ENCODE measurements at places on chromosomes 4 and X.
A peak's percentile ranks its signal among the peaks of the same experiment; 100 is the strongest.

- no peak for DNase-seq
These were observed 44.8 kb upstream of the RPS6KA3 start for GRCh38 chrX:20311505-20311904.

- no peak for DNase-seq
These were observed 43.1 kb upstream of the LSM6 start for GRCh38 chr4:146132445-146132844.

DNA sequence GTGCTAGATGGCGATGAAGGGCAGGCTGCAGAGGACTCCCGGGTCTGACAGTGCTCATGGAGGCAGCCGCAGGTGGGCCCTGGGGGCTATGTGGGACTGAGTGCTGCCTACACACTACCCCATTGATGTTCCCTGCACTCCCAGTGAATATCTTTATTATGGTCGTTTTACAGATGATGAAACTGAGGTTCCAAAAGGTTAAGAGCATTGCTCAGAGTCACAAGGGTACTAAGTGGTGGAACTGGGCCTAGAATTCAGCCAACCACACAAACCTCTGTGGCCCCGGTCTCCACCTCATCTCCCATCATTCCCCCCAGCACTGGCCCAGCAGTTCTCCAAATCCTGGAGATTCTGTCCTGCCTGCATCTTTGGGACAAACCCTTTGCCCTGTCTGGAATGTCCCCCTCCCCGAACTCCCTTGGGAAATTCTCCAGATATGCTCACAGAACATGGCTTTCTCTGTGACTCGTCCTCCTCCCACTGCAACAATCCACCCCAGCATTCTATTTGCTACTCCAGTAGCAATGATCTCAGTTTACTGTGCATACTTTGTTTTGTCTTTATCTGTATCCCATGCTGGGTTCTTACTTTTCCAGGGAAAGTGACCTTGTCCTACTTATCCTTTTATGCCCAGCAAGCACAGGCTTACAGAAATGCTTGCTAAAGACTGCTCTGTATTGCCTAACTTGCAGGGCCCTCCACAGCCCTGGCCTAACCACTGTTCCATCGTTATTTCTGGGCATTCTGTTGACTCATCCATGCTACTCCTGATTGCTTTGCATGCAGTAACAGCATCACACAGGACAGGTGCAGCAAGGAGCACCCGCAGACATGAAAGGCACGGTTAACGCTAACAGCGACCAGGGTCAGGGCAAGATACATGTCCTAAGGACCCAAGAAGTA, 14.0 kb downstream of the PNMA6F start:
- DNase-seq, result no peak

DNA sequence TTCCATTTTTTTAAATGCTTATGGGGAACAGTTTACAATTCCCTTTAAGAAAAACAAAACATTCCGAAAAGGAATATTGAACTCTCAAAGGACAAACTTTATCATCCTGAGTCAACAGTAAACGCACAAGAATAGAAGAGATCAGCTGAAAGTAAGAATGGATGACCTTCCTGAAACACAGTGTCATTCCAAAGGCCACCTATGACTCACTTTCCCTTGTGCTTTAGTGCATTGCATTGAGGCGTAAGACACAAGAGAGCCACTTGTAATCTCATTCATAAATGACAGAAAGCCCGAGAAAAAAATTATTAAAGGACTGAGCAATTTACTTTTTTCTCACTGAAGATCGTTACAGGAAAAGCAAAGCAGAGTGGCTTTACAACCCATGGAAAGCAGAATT, 1062.4 kb upstream of the DIAPH2 start:
- no peak for DNase-seq

GRCh38 chrX:10628906-10629305, 8.5 kb upstream of the MID1 start:
- DNase-seq, result no peak

DNA sequence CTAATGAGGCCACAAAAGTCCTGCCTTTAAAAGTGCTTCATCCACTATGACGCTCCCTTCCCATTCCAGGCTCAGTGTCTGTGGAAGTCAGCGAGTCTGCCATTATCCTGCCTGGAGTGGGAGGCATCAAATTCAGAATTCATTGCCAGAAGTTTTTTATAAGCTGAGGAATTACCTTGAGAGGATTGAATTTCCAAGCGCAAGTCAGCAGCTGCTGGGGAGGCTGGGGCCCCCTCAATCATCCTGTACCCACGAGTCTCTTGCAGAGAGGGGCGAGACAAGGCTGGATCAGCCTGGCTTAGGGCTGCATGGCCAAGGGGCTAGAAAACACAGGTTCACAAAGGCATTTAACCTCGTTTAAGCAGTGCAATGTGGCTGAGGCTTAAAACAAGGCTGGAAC, 170.5 kb upstream of the NOCT start:
- no peak for DNase-seq

GRCh38 chr4:29852537-29852936, 867.6 kb upstream of the PCDH7 start:
- DNase-seq, result no peak

DNA sequence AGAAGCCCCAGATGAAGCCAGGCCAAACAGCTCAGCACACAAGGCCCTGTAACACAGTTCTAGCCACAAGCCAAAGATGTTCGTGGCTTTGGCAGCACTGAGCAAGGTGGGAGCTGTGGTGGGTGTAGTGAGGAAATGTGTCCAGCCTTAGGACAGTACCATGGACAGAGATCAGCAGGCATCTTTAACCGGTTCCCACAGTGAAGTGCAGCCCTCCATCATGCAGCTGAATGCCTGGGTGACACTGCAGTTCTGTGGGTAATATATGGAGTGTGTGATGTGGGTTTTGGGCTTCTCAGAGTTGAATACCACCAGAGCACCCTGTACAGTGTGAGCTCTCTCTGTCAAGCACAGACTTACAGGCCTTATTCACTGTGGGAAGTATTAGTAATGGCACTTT, 6.0 kb upstream of the NEXMIF start:
- DNase-seq, result no peak

DNA sequence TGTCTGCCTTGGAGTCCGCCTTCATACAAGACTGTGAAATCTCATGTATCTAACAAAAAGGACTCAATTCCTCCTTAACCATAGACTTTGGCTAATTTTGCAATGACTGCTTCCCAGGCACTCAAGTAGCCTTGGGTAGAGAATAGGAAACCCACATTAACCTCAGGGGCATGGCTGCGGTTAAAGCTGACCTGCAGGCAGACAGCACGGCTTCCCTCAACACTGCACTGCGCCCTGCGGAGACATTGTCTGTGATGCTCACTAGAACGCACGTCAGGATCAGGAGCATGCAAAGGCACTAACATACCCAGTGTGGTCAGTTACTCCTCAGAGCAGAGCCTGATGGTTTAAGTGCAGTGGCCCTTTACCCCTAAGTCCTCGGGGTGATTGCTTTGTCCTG, 10.3 kb upstream of the GPR143 start:
- DNase-seq, result no peak

GRCh38 chrX:123570011-123570590, 162.8 kb downstream of the THOC2 start:
- no peak for DNase-seq

GRCh38 chr4:113159942-113160545, 110.6 kb downstream of the ANK2 start:
- no peak for DNase-seq

- no peak for DNase-seq
These were observed 238.9 kb downstream of the MAML3 start for GRCh38 chr4:139915037-139915436.

DNA sequence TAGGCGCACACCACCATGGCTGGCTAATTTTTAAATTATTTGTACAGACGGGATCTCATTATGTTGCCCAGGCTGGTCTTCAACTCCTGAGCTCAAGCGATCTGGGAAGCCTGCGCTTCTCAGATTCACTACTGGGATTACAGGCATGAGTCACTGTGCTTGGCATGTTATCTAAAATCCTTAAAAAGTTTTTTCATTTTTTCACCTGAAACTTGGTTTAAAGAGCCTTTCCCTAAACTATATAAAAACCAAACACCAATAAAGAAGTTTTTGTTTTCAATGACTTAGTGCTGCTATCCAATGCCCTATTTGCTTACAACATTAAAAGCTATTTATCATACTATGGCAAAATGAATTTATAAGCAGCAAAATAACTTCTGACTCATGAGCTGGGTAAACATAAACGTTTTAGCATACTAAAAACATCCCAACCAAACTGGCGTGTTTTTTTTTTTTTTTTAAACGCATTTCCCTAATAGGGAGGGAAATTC, 127.8 kb downstream of the UBE2K start:
- no peak for DNase-seq

DNA sequence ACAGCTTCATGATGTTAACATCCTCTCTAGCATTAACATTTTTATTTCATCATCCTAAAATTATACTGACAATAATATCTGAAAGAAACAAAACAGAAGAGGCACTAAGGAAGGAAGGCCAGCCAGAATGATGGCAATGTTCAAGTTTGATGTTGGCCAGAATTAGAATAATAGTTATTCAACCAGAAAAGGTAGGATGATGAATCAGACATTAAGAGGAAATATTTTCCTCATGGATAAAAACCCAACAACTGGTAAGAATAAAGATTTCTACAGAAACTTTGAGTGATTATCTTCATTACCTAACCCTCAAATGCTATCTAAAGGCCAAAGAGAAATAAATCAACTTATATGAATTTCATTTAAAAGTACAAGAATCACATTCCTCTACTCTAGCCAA, 105.2 kb downstream of the PDE5A start:
- DNase-seq, result no peak

GRCh38 chrX:86047174-86047935, at the start of gene CHM:
Gene CHM, minus strand, starts transcription at chrX:86047558. Its CDS starts 26 bp downstream, at chrX:86047532.
- DNase-seq, result no peak

- DNase-seq, result no peak
These were observed 156.0 kb upstream of the BCOR start for GRCh38 chrX:40253771-40254170.

DNA sequence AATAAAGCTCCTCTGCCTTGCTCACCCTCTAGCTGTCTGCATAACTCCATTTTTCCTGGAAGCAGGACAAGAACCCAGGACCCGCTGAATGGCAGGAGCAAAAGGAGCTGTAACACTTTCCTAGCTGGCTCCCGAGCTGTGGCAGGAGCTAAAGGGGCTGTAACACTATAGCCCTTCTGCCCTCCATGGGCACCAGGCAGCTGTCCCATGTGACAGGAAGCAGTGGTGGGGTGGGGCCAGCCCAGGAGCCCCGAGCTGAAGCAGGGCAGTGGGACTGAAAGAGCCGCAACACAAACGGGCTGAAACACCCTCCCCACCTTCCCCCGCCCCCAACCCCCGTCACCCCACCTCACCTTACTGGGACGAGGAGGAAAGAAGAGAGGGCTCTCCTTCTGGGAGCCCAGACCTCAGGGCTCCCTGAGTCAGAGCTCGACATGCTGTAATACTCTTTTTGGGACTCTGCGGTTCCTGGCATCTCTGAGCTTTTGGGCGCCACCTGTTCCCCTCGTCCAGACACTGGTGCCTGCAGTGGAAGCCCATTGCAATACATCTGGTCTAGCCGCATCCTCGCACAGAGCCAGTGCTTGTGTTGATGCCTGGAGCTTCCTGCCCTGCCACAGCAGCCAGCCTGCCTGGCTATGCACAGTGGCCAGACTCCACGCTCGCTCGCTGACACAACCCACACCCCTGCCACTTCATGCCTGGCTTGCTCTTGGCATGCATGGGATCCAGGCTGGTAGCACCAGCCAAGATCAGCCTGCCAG, 39.4 kb downstream of the PPM1K start:
- DNase-seq, result no peak

- DNase-seq, result no peak
These were observed 583.9 kb downstream of the KCTD8 start for GRCh38 chr4:43864616-43865146.

DNA sequence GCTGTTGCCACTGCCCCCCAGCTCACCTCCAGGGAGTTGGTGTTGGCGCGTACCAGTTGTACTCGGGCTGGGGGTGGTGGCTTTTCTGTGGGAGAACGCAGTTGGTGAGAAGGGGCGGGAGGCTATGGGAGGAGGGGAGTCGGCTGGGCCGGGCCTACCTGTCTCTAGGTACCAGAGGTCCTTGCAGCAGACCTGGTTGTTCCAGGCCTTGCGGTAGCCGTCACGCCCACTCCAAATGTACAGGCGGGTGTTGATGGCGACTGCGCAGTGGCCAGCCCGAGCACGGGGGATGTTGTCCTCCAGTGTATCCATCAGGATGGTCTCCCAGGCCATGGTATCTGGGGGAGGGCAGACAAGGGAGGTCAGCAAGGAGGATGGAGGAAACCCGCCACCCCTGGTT, 11.5 kb downstream of the HCFC1 start:
- DNase-seq, result no peak

GRCh38 chr4:62235911-62236310, 1035.8 kb downstream of the ADGRL3 start:
- no peak for DNase-seq

DNA sequence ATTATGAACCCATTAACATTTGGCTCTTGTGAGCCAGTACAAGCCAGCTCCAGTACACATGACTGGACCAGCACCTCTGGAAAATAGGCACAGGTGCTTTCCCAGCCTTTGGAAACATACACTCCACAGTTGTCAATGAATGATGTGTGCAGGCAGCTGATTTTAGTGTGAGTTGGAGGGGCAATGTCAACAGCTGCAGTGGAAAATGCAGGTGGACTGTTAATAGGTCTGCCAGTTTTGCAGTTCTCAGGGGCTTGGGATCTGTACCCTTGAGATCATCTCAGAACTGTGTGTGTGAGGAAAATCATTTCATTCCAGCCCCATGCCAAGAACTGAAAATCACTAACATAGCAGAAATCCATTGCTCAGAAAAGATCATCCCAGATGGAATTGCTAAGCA, 81.7 kb upstream of the CHRDL1 start:
- no peak for DNase-seq

DNA sequence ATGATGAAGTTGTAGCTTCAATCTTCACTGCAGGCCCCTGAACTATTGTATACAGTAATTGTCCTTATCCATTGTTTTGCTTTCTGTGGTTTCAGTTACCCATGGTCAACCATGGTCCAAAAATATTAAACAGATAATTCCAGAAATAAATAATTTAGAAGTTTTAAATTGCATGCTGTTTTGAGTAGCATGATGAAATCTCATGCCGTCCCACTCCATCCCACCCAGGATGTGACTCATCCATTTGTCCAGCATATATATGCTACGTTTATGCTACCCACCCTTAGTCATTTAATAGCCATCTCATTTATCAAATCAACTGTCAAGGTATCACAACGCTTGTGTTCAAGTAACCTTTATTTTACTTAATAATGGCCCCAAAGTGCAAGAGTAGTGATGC, 34.5 kb downstream of the IQCM start:
- no peak for DNase-seq

DNA sequence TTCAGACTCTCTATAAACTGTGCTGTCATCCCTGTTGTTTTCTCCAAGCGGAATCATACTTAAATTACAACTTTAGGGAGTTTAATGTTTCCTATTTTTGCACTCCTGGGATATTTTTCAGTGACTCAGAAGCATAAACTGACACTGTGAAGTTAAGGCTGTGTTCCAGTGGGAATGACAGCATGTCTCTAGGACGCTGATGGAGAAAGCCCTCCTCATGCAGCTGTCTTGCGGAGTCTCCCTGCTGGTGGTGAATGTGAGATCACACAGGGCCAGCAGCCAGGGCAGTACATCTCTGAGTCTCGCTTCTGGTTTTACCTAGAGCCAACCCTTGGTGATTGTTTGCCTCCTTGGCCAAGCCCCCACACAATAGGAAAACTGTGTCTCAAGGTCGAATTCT, 53.3 kb downstream of the NFKB1 start:
- peak; percentile 2 for DNase-seq

Measured in amygdala (tissue), 56 donors.